ENCODE measurements at places on chromosomes 3 and 15.

DNA sequence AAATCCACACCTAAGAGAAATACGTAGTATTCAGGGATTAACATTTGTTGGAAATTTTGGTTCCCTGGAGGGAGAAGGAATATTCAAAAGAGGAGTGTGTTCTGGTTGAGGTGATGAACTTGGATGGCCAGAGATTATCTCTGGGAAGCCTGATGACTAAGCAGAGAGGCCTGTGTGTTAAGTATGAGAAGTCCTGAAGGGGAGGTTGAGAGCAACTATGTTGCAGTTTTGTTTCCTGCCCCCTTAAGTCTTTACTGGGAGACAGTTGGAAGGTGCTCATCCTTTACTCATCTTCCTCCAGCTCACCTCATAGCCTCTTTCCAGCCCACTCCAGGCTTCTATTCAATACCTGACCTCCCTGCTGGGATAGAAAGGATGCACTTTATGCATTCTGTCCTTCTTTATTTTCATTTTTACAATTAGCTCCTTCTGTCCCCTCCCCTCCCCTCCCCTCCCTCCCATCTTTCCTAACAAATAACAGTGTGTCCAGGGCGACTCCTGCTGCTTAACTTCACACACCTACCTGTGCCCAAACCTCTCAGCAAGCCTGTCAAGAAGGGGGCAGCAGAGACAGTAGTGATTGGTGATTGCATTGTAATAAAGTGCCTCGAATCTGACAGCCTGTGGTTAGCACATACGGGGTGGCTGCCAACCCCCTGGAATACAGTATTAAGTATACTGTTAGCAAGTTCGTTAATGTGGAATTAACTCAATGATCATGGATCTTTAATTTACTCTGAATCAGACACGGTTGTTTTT, 11.9 kb downstream of the RAP2B start:
- peak; percentile 39 for DNase-seq

DNA sequence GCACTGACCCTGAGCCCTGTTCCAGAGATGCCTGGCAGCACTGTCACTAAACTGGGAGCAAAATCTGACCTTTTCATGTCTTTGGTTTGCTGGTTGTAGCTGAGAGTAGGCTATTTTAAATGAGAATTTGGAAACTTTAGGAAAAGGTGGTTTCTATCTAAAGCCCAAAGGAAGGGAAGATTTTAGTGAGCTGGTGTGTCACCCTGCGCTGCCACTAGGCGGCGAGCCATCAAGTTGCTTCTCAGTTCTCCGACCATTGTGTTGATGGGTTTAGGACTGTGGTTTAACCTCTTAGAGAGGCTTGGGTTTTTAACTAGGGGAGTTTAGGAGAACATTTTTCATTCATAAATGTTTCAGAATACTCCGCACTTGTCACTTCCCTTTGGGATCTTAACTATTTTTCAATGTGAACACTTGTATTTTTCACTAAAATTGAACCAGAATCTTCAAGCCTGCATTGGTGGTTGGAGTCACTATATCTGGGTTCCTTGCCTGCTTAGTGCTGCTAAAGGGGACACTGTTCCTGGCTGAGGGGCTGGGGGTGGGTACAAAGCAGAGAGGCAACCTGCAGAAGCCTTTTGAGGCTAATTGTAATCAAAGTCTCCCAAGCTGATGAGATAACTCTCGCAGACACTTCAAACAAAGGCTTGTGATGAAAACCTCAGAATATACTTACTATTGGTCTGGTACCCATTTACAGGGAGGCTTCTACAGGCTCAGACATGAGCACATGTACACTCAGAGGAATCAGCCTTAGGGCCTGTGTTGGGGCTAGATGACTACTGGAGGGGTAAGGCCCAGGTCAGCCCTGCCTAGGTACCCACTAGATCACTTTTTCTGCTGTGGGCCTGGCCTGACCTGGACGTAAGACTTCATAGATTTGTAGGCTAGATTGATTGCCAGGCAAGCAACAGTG, 16.8 kb downstream of the EXOSC7 start:
- DNase-seq: peak; percentile 32

DNA sequence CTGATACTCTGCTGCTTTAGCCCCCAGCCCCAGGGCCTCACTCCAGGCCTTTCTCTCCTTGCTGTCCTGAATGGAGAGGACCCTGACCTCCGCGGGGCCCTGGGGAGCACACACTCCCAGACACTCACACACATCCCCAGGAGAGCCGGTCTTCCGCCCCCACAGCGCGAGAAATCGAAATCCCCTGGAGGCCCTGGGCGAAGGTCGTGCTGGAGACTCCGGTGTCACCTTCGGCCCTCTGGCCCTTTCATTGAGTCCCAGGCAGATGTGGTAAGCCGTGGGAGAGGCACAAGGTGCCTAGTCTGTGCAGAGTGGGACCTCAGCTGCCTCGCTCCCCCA, 848 bp upstream of the GOLGA8B start:
- no peak for DNase-seq

GRCh38 chr3:98540346-98540745, 8.6 kb downstream of the GPR15 start:
- no peak for DNase-seq

- DNase-seq: no peak
Observed at GRCh38 chr3:105816833-105817232, 52.0 kb downstream of the CBLB start.

- DNase-seq: no peak
Observed at GRCh38 chr15:46502667-46503066, 867.8 kb downstream of the SQOR start.

GRCh38 chr3:126153695-126154360, 26.6 kb downstream of the ALDH1L1 start:
- DNase-seq: no peak

DNA sequence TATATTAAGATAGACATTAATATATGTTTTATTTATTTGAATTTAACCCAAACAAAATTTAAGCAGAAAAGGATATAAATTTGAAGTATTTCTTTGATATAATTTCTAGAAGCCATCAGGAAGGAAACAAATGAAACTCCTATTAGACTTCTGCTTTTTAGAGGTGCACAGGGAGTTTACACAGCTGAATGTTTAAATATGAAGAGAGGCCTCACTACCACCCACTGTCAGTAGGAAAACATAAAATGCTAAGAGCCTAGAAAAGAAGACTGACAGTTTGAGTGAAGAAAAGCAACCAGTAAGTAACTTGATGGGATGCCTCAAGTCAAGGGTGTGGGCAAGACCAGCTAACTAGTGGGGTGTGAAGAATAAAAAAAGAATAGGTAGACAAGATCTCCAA, 19.7 kb downstream of the PLSCR2 start:
- DNase-seq: no peak

- DNase-seq: no peak
Observed at GRCh38 chr3:146265720-146266119, 14.8 kb upstream of the PLSCR4 start.
